ENCODE measurements at places on chromosomes 12 and 14.

- DNase-seq: no peak
Measured at GRCh38 chr12:106247674-106248311, at the start of gene CKAP4. Gene CKAP4, minus strand, starts transcription at chr12:106248020. Its CDS starts 169 bp downstream, at chr12:106247851.

DNA sequence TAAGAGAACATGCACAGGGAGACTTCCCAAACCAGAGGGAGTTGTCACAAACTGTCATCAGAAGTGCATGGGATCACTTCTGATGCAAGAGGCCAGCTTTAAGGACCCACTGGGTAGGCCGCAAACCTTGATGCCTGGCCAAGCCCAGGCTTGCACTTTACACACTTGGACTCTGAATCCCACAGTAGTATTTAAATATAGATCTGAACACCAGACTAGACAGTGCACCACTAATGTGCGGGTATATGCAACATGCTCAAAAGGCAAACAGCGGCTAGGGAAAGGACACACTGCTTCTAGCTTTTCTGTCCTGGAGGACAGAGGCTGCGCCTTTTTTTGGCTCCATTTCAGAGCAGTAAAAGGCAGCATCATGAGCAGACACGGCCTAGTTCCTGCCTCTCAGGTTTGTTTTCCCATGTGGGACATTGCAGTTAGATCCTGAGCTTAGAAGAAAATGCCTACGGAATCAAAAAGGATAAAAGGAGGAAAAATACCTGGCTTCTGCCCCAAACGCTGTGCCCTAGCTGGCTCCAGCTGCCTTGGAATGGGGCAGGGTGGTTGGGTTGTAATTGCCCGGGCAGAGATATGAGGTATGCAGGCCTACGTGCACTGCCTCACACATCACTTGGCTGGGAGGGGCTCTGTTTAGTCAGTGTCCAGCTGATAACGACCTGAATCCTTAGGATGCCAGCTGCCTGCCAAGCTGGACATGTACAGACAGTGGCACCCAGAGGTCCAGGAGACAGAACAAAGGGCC lies 84.5 kb upstream of the EGLN3 start:
- no peak for DNase-seq

GRCh38 chr12:126087692-126088091 lies 1022.5 kb downstream of the AACS start:
- no peak for DNase-seq

GRCh38 chr14:76329154-76329928 lies 46.6 kb upstream of the ESRRB start:
- DNase-seq: no peak

DNA sequence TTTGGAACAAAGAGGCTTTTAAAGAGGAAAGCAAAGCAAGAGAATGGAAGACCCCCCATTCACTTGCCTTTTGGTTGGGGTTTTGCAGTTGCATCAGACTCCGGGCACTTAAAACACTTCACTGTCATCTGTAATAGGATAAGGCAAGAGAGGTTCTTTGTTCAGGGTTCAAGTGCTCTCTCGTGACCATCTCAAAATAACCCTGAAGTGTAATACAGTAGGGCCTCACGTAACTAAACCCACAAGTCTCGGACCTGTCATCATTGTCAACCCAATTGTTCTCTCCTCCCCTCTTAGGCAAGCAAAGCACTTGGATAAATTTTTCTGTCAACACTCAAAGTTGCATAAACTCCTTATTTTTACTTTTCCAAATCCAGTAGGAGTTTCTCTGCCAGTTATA lies 26.9 kb upstream of the MYBPC1 start:
- no peak for DNase-seq

DNA sequence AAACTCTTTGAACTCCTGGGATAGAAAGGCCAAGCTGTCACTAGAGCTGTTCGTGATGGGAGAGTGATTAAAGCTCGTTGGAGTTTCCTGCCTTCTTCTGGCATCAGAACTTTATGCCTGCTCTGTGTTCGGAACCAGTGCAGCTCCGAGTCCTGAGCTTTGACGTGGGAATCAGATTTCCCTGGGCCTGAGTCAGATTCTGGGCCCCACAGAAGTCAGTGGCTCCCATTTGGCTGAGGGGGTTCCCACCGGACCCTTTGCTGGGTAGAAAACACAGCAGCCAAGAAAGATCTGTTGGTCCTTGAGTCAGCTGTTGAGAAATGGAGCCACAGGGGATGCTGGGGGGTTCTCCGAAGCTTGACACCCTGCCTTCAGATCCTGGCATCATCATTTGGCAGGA lies 238.0 kb downstream of the CHST11 start:
- DNase-seq: no peak

DNA sequence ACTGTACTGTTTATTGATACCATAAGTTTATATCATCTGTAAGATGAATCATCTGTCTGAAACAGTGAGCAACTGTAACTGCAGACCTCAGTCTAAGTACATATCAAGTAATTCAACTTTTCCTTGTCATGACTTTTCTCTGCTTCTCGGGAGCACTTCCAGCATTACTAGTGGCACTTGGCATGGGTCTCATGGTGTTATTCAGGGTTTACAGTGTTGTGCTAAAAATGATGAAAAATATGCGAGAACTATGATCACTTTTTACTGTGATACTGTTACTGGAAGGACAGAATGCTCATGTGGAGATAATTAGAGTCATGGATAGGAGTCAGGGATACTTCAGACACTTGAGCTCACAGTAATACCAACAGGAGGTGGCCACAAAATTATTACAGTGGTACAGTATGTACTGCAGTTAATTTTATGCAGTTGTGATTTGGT lies 8.3 kb downstream of the KTN1 start:
- no peak for DNase-seq

All from hematopoietic multipotent progenitor cell treated with erythropoietin and hydrocortisone succinate and interleukin-3 and kit ligand, for 17 days (in vitro differentiated cells).